ENCODE measurements at places on chromosomes 7 and 10.

GRCh38 chr10:34744590-34744989 is 70.5 kb downstream of the PARD3 start:
- DNase-seq: no peak

DNA sequence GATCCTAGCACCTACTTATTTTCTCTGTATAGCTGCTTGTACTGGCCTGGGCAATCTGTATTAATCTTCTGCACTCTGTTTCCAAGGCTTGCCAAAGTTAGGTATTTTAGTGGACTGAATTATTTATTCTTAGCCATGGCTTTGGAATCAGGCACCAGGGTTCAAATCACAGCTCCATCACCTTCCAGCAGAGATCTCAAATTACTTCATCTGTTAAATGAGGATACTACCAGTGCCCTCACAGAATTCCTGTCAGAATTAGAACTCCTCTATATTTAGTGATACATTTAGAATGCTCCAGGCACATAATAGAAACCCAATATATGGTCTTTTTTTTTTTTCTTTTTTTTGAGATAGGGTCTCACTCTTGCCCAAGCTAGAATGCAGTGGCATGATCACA is 17.6 kb downstream of the ARMH3 start:
- no peak for DNase-seq

DNA sequence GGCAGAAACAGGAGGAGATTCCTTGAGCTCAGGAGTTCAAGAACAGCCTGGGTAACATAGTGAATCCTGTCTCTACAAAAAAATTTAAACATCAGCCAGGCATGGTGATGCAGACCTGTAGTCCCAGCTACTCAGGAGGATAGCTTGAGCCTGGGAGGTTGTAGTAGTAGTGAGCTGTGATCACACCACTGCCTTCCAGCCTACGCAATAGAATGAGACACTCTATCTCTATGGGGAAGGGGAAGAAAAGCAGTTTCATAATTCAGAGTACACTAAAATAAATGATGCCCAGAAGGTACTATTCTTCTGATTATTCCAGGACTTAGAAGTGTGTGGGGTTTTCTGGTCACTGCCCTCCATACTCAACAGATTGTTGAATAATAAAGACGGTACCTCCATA is 177.3 kb downstream of the KMT2E start:
- no peak for DNase-seq

DNA sequence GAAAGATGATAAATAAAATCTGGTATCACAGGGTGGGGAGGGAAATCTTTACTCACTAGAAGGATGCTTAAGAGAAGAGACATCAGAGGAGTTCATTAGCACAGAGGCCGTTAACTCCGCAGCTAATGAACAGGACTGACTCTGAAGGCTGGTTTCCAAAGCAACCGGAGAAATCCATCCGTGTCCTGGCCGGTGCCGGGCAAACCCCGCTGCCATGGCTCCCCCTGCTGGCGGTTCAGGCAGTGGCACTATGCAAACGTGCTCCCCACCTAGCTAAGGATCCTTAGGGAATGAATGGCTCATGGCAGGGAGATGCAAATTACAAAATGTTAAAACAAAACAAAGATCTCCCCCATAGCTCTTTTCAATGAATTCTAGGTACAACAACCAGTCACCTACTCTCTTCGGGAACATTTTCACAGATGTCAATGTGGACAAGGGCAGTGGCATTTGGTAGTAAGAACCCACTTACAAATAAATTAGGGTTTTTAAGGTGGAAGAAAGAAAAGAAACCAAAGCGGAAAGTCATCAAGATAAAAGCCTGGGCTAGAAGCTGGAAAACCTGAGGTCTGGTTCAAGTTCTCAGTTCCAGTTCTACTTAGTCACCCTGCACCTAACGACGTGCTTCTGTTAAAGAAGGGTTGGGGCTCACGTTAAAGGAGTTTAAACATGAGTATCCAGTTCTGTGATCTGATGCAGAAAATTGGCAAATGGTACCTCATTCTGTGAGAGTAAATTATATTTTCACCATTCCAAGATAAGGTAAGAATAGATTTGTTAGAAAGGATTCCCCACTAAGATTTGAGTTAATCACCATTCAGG is 138.2 kb downstream of the SVIL start:
- peak; percentile 70 for DNase-seq

- DNase-seq: no peak
These were observed 381.4 kb downstream of the RPS24 start for GRCh38 chr10:78415111-78415510.

GRCh38 chr7:91570560-91570959 is 306.3 kb downstream of the FZD1 start:
- no peak for DNase-seq

- DNase-seq: no peak
These were observed 8.8 kb upstream of the OR6V1 start for GRCh38 chr7:143043391-143043790.

DNA sequence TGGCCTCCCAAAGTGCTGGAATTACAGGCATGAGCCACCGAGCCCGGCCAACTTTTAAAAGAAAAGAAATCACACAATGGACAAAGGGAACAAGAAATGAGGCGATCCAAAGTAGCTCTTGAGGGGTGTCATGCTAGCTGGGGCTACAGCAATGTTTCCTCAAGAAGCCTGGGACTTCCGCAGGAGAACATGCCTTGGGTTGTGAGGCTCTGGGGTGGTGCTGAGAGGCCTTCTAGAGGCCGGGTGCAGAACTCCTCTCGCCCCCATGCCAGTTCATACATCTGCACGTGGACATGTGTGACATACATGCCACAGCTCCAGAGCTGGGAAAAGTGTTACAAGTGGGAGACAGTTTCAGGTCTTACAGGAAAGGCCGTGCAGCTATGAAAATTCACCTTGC is 238.2 kb downstream of the SKAP2 start:
- no peak for DNase-seq

DNA sequence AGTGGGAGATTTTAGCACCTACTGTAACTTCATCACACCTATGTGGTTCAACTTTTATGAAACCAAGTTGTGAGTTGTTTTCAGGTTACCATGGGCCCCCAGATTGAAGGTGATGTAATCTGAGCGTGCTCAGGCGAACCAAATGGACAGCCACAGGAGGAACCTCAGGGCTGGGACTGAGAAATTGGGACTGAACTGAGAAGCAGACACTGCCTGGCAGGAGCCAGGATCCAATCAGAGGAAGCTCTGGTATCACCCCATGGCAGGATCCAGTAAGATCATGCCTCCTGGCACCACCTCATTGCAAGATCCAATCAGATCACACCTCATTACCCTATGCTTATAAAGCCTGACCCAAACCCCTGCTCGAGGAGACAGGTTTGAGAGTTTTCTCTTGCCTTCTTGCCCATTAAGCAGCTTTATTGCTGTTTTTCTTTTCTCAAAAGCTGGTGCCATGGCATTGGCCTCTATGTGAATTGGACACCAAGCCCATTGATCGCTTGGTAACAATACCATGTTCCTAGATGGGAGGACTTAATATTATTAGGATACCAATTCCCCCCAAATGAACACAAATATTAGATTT is 43.2 kb upstream of the GDF10 start:
- DNase-seq: no peak

DNA sequence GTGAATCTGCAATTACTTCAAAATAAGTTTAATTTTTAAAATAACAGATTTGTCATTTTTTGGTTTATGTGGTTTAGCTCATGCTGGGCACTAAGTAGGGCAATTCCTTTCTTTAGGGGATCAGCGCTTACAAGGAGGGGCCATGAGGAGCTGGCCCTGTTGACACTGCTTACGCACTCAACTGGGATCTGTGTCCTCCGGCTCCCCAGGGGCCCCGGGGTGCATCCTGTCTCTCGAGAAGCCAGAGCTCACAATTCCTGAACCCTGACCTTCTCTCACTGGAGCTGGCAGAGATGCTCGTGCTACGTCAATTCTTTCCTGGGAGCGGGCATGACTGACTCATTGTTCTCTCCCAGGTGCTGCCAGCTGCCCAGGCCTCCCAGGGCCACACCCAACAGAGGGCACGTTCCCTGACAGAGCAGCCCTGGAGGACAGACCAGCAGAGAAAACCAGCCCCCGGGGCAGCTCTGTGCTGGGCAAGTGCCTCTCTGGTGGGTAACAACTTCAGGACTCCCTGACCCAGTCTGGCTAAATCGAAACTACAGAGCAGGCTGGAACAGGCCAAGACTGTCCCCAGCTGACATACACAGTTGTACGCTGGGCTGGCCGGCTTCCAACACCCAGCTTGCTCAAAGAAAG is 36.8 kb downstream of the CTBP2 start:
- DNase-seq: peak; percentile 93

- DNase-seq: no peak
These were observed 266.6 kb downstream of the SUGCT start for GRCh38 chr7:40401406-40401805.

GRCh38 chr10:102679596-102679995 is 34.6 kb downstream of the ARL3 start:
- peak; percentile 39 for DNase-seq

DNA sequence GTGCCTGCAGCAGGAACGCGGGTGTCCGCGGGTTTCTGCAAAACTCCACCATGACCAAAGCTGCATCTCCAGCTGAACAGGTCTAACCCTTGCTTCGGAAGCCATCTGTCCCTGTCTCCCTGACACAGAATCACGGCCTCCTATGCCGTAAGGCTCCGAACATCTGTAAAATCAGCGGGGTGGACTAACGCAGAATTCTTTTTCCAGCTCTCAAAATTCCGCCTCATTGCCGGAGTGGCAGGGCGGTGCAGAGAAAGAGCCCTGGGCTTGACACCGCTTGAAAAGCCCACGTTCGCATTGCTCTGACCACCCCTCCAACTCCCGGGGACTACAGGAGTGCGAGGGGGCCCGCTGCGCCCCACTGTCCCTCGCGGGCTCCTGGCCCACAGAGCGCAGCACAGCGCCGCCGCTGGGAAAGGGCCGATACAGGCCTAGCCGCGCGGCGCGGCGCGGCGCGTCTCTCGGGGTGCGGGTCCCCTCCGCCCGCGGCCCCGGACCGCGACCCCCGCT is 409 bp downstream of the DNMBP start:
- no peak for DNase-seq

DNA sequence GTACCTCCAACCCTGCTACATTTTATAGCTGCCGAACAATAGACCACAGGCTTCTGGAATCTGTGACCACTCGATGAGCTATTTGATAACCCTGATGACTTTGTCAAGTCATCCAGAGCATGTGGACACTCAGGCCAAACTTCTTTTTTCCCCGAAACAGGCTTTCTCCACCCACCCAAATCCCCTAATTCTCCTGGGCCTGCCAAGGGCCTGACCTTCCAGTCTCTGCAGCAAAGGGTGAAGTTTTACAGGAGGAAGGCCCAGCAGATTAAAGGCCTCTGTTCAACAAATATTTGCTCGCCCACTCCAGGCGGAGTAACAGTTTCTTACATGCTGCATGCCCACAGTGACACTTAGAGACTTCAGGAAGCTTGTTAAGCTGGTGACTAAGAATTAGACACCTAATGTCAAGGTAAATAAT is 2.0 kb downstream of the JCAD start:
- peak; percentile 69 for DNase-seq

DNA sequence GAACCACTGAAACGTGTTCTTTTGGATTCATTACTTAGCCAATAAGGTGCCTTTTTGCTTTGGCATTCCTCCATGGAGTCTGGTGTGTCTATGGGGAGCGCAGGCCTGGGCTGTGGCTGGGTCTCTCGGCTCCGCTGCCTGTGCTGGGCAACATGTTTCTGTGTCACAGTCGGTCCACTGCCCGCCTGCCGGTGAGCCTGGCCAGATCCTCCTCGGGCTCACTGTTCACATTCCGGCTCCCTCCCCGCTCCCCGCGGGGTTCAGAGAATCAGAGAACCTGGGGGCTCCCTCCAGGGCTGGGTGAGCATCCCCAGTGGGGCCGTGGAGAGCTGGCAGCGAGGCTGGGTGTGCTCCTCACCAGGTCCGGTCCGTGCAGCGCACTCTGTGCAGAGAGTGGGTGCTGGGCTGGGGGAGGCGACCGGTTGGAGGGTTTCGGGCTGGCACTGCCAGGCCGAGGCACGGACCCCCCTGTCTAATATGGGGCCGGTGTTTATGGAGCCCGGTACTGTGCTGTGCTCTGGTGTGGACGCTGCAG is 70.4 kb downstream of the INPP5A start:
- no peak for DNase-seq

GRCh38 chr7:70890147-70890969 is 241.6 kb upstream of the GALNT17 start:
- no peak for DNase-seq
